T-helper 1 cell (primary cell): ENCODE measurements at places on chromosomes 4 and X.

DNA sequence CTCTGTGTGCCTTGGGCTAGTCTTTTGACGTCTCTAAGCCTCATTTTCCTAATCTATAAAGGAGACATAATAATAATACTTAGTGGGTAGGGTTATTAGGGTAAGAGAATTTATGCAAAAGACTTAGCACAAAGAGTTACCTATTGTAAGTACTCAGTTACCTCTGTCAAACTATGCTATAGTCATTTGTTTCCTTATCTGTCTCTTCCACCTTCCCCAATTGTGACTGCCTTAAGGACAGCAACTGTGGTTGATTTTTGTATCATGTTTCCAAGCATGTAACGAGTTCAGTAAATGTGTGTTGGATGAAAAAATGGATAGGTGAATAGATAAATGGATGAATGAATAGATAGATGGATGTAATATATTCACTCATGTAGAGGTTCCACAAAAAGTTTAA is 48.1 kb downstream of the WDR19 start:
- DNase-seq: no peak

- no peak for DNase-seq
These were observed 12.6 kb upstream of the JADE1 start for GRCh38 chr4:128796934-128797333.

GRCh38 chrX:47241201-47242011 is 8.6 kb downstream of the USP11 start:
- no peak for DNase-seq

GRCh38 chr4:40525752-40526598 is 103.7 kb downstream of the RBM47 start:
- DNase-seq: no peak

DNA sequence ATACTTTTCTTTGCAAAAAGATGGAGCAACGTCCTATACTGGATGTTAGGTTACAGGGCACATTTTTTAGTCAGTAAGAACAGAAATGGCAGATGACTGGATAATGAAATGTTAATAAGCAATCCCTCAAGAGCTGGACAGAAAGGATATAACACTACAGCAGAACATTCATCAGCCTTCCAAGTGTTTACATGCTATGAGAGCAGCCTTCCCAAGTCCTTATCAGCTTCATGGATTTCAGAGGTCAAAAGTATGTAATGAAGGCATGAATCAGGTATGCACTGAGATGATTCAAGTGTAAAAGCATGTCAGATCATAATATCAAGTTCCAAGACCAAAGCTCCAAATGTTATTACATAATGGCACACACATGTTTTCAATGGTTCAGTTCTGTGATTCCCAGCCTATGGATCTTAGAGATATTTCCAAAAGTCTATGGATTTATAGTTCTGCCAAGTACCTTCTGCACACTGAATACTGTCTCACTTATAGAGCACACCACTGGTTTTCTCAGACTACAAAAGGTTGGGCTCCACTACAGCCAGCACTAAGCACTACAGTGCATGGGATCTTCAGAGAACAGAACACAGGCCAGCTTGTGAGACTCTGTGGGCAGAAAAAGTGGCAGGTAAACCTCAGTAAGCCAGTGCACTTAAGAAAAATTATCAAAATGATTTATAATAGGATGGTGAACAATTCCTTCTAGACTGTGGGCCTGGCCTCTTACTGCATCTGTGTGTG is 49.2 kb downstream of the GPC4 start:
- no peak for DNase-seq

DNA sequence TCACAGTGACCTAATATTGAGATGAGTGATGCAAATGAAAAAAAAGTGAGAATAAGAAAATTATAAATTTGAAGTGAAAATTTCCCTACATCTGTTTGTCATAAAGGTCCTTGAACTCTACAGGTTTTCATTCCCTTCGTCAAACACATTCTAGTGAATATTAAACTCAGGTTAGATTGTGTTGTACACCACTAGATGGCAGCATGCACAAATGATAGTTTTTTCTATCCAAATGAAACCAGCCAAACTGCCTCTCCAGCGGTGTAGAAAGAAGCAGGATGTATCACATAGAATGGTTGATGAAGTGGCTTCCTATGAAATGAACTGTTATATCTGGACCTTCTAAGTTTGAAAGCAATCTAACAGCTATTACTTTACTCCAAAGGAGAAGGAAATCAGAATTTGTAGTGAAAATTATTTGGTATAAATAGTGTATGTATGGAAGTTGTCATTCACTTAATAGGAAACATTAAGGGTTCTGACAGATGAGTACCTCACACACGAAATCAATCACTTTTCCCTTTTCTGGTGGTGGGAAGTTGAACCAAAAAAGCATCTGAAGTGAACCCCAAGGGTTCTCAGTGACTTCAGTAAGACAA is 382.7 kb downstream of the UNC5C start:
- no peak for DNase-seq

- no peak for DNase-seq
These were observed 156.7 kb downstream of the SPRY1 start for GRCh38 chr4:123553279-123553678.

DNA sequence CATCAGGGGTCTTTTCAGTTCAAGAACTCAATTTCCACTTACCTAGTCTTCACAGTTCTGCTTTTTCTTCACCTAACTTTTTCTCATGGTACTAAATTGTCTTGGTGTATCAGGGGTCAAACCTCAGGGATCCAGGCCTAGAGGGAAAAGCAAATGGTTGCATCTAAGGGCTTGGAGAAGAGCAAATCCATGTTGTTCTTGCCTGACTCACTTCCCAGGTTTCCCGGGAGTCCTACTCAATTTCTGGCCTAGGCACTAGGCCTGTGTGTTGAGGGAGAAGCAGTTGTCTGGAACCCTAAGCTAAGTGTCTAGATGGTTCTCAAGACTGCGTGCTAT is 191.9 kb upstream of the STK26 start:
- DNase-seq: no peak

- no peak for DNase-seq
These were observed 7.6 kb upstream of the OPHN1 start for GRCh38 chrX:68440940-68441339.

GRCh38 chrX:46407753-46408130 is 137.5 kb downstream of the ZNF674 start:
- DNase-seq: no peak

GRCh38 chr4:130747842-130748241 is 1651.9 kb downstream of the C4orf33 start:
- DNase-seq: no peak

DNA sequence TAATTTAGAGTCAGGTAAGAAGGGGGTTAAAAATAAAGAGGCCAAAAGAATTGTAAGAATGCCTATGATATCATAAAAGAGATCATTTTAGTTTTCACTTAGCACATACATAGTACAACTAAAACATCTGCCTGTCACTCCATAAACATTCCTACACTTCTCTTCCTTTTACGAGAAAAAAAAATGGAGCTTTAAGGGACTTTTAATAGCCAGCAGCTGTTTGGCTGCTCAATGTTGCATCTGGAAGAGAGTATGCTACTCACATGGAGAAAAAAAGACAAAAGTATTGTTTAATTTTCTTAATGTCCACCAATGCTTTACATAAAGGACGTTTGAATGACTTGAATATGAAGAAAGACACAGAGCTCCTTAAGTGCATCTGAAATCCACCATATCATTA is 48.7 kb upstream of the TNIP3 start:
- no peak for DNase-seq

DNA sequence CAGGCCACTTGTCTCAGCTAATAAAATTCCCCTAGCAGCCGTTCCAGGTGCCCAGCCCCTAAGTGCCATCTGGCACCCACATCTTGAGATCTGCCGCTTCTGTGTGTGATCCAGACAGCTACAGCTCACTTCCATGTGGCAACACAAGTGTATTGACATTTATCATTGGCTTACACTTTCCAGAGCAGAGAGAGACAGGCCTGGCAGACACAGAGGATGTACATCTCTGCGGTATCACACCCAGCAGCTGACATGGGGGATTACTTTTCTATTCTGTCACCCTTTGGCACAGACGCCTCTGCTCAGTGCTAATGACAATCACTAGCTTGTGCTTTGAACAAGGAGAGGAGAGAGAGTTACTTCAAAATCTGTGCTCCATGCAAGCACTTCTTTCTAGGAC is 195.9 kb downstream of the KDR start:
- no peak for DNase-seq

GRCh38 chr4:3834663-3835521 is 68.7 kb downstream of the ADRA2C start:
- DNase-seq: no peak

DNA sequence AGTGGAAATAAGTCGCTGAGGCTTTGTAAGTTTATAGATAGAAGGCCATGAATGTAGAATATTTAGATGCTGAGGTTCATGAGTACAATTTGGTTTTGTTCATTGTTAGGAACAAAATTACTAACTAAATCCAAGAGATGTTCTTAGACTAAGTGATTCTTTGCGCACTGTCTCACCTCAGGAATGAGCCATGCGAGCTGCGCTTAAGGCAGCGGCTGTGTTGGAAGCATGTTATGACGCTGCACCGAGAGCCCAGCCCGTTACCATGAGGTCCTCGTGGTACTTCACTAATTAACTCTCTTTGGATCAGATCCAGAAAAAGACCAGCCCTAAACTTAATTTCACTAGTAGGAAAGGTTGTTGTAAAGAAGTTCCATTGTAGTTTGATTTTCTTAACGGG is 166.2 kb downstream of the RAPGEF2 start:
- DNase-seq: no peak

GRCh38 chr4:76061982-76062381 is 12.5 kb upstream of the ART3 start:
- no peak for DNase-seq

DNA sequence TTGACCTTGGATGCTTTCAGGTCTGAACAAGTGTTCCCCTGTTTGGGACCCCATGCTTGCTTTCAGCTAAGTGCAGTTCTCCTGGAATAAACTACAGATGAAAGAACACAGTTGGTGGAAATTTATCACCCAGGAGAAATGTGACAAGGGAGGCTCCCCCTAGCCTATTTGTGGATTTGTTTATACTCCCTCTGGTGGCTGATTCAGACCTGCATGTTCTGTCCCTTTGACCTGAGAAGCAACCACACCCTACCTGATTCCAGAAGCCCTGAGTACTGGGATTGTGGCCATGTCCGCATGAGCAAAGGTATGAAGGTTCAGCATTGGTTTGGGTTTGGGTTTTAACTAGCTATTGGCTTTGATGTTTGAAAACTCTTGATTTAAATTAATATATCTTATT is 440.9 kb downstream of the MID1IP1 start:
- DNase-seq: peak; percentile 13

GRCh38 chrX:117985241-117985640 is 131.4 kb downstream of the KLHL13 start:
- no peak for DNase-seq

DNA sequence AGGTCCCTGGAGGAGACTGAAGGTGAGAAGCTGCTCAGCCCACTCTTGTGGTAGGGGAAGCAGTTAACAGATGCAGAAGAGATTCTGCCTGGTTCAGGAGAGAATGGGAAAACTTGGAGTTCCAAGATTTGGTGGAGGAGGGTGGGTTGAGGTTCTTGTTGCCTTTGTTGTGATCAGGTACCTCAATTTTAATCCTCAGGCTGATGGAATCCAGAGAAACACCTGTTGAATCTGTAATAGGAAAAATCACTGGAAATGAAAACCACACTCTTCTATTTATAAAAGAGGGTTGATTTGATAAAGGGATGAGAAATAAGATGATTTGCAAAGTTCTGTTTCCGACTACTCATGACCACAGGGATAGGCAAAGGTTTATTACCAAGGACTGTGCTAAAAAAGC is 132.1 kb downstream of the EDA start:
- no peak for DNase-seq

- DNase-seq: no peak
These were observed 35.6 kb downstream of the STEEP1 start for GRCh38 chrX:119529345-119530276.

GRCh38 chr4:1478766-1479355 is 72.6 kb upstream of the NKX1-1 start:
- no peak for DNase-seq

DNA sequence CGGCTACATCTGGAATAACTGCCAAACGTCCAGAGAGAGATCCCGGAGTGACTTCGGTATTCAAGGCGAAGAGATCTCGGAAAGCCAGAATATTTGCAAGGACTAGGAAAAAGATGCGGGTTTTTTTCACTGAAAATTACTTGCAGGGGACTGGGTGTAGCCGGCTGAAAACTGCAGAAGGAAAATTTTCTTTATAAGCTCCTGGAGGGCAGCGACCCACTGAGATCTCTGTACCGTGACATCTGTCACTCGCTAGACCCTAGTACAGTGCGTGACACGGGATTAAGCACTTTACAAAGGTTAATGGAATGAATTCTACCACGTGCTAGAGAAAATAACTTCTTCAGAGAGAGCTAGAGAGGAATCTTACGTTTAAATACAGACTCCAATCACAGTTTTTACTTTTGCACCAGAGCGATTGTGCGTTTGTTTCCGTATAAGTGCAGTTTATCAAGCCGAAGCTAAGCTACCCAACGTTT is 1.1 kb upstream of the LCORL start:
- no peak for DNase-seq

GRCh38 chr4:7872264-7872771 is 67.3 kb downstream of the AFAP1 start:
- no peak for DNase-seq

DNA sequence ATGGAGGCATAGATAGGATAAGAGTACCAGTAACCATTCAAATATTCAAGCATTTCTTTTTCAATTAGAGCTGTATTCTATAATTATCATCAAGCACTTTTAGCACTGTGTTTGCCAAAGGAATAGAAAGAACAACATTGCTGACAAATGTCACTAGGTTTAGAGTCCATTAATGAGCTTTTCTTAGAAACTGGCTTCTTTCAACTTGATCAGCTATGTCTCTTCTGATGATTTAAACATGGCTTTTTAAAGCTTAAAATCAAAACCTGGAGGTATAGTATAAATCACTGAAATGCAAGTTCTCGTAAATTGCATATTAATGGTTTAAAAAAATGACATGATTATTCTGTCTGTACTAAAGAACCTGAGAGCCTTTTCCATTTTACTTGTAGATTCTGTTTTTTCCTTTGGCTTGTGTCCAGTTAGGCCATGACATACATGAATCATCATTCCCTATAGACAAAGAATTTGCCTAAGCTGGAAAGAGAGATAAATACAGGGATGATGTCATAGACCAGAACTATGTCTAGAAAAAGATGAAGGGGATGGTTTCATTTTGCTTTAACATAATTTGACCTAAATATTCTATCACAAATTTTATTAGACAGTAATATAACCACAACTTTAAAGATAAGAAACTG is 340.1 kb upstream of the CTSO start:
- no peak for DNase-seq

GRCh38 chrX:5042563-5042962 is 1186.1 kb downstream of the NLGN4X start:
- no peak for DNase-seq
